Stimulated activated CD8-positive, alpha-beta memory T cell treated with anti-CD3 and anti-CD28 coated beads, Interleukin-4, amount 100 ng/mL, for 1 hour (primary cell): ENCODE measurements at places on chromosomes 3 and 15.

DNA sequence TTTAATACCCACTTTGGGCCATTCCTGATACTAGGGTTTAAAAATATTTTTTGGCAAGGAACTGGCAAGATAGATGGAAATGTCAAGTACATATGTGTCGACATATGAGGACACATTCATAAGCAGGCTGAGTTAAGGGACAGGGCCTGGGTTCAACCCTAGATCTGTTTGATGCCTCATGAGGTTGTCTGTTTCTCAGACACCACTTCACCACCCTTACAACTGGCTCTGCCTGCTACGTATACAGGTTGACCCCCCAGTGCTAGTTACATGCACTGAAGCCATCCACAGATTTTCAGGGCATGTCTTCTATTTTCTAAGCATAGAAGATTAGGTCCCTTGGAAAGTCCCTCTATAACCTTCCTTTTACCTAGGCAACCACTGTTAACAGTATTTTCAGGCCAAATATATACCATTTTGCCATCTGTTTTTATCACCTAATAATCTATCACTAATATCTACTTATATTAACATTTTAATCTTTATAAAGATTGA, 296.7 kb downstream of the PLCL2 start:
- no peak for DNase-seq

- no peak for DNase-seq
Measured at GRCh38 chr3:113844622-113845222, 6.1 kb downstream of the GRAMD1C start.

DNA sequence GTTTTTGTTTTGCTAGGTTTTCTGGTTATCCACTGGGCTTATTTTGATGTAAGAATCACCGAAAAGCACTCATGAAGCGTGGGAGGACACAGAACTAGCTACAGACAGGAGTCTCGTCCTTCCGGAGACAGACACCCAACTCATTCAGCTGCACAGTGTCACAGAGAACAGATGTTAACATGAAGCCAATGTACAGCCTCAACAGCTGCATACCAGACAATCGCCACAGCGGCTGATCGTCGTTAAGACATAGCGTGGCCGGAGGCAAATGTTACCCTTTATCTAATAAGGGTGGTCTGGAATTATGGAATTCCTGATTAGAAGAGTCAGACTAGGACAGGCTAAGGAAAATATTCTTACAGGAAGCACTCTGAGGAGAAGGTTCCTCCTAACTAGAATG, 1.1 kb upstream of the PYGO1 start:
- no peak for DNase-seq

DNA sequence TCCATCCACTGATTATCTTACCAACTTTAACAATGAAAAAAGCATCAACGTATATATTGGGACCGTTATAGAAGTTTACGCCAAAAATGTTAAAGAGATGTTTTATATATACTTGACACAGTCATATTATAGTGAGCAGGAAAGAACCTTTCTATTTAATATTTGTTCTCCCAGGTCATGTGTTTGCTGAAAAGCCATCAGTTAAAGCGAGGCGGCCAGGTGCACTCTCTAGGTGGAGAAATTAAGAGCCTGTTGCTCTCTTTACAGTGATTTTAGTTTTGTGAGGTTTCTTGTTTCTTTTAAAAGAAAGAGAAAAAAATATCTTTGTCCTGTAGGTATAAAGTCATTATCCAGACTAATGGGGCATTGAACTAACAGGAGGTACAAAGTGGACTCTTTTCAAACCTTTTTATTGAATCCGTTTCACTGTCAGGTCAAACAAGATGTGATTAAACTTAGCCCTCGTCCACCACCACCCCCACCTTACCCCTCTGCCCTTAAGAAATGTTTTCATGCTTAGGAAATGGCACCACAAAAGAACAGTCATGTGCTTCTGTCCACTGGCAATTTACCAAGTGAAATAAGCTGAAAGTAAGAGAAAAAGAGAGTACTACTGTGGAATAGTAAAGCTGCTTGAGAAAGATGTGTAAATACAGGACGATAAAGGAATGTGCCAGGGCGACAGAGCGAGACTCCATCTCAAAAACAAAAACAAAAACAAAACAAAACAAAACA, 279.9 kb downstream of the PTPRG start:
- DNase-seq = no peak

DNA sequence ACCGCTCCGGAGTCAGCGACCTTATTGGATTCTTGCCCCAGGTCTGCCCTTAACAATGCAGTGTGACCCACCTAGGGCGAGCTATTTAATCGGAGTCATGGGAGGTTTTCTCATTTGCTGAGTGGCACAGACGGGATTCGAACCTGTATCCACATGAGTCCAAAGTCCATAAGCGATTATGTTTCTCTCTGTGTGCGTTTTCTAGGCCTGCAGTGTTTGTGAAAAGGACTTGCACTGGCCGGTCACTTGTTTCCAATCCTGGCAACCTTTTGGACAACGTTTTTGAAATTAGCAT, 691 bp upstream of the HDGFL3 start:
- DNase-seq = no peak

GRCh38 chr15:98720031-98720430, 71.7 kb downstream of the IGF1R start:
- no peak for DNase-seq

GRCh38 chr15:69979783-69980182, 117.9 kb downstream of the TLE3 start:
- no peak for DNase-seq

- no peak for DNase-seq
Measured at GRCh38 chr3:190252080-190252479, 70.2 kb downstream of the CLDN1 start.

- DNase-seq = no peak
Measured at GRCh38 chr3:193194371-193194770, 46.7 kb upstream of the PLAAT1 start.

GRCh38 chr3:130973406-130973805, 53.2 kb downstream of the ASTE1 start:
- DNase-seq = no peak

GRCh38 chr15:88574655-88575054, 28.2 kb upstream of the DET1 start:
- DNase-seq = no peak

DNA sequence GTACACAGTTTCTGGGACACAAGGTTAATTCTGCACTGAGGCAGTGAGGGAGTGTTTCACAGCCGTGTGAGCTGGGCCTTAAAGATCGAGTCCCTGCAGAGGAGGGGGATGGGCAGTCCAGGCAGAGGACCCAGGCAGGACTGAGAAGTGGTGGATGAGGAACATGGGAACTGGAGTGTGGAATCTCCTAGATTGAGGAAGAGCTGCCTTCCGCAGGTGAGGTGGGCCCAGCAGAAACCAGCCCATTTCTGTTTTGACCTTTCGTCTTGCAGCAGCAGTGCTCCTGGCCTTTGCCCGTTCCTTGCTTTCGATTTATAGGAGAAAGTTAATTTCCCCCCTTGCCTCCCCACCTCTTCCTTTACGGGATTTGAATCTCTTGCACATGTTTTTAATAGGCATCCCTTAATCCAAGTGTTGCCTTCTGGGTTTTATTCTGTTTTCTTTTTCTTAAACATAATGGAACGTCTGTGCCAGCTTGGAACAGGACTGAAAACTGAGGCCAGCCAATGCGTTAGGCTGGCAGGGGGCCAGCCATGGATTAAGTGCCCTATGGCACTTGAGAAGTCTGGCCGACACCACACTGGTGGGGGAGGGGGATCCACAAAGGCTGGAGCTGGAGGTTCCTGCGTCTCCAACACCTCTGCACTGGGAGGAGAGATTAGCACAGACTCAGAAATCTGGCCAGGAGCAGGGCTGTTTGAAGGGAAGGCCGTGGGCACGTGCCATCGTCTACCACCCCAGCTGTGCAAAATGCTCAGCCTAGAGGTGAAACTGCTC, 78.1 kb downstream of the AAGAB start:
- DNase-seq = no peak

GRCh38 chr3:113496924-113497323, 18.0 kb downstream of the SPICE1 start:
- DNase-seq = no peak

DNA sequence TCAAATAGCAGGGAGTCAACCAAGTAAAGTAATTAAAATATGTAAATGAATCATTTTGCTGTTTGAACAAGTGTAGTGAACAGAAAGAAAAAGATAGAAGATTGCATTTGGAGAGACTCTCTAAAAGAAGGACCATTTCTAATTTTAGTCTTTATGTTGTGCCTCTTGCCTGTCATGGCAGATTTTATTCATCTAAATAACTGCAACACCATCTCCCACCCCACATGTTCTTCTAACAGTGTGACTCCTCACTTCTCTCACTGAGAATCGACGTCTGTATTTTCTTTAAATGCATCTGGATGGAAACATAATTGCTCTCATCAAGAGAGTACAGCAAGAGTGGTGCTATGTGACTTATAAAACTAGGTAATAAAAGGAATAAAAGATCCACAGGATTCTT, 439.9 kb upstream of the GBE1 start:
- DNase-seq = no peak

DNA sequence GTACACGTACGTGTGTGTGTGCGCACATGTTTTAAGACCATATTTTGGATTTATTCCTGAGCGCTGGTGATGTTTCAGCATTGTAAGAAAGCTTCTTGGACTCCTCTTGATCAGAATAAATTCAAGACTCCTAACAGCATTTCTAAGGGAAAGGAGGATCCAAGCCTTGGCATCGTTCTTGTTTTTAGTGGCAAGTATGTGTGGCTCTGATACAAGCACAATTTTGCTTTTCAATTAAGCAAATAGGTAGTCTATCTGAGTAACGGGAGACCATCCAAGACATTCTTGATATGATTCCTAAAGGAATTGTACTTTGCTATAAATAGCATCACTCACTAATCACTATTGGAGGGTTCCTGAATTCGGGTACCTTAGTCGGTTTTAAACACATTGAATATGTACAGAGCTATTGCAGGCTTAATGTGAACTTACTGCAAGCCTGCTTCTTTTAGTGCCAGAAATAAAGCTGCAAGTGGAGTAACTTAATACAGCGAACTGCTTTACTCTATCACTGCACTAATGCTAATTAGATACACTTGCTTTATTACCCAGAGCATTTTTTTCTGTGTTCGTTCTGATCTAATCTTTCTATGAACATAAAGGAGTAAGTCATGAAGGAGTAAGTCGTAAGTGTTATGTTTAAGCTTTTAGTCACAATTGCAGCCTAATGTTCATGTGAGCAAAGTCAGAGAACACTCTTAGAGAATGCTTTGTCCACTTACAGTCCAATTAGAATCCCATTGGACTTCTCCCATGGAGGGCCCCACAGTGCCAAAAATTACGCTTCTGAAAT, 186.3 kb downstream of the MCTP2 start:
- no peak for DNase-seq

GRCh38 chr3:32093204-32093603, 13.2 kb upstream of the GPD1L start:
- no peak for DNase-seq

- DNase-seq = no peak
Measured at GRCh38 chr15:64851503-64851840, 9.8 kb downstream of the PLEKHO2 start.

DNA sequence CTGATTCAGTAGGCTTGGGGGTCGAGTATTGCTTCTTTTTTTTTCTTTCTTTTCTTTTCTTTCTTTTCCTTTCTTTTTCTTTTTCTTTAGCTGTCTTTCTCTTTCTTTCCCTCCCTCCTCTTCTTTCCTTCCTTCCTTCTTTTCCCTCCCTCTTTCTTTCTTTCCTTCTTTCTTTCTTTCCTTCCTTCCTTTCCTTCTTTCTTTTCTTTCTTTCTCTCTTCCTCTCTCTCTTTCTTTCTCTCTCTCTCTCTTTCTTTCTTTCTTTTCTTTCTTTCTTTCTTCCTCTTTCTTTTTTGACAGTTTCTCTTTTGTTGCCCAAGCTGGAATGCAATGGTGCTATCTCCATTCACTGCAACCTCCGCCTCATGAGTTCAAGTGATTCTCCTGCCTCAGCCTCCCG, 36.0 kb downstream of the TM4SF4 start:
- DNase-seq = no peak

GRCh38 chr15:74790080-74790916, 8.4 kb downstream of the CSK start:
- DNase-seq = no peak

- no peak for DNase-seq
Measured at GRCh38 chr3:43906849-43907507, 216.2 kb downstream of the ABHD5 start.

- no peak for DNase-seq
Measured at GRCh38 chr3:98731720-98732285, 31.3 kb upstream of the ST3GAL6 start.

- DNase-seq = no peak
Measured at GRCh38 chr3:119456469-119456868, 6.9 kb downstream of the TMEM39A start.

GRCh38 chr3:108546247-108546646, 35.9 kb upstream of the MYH15 start:
- no peak for DNase-seq

DNA sequence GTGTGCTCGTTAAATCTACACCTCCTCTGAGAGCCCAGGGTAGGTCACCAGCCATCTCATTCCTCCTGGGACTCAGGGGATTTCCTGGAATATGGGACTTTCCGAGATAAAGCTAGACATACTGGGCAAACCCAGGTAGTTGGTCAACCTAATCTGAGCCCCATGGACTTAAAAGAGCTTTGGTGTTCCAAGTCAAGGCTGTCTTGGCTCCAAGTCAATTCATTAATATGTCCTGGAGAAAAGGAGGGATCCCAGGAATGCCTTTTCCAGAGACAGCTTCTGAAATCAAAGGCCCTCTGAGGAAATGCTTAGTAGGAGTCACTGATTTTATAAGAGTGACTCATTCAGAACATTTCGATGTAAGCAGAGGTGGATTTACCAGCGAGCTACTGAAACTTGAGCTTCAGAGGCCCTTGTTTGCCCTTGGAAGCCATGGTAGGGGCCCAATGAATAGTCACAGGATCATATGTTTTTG, 137.3 kb upstream of the UBE2E1 start:
- no peak for DNase-seq

DNA sequence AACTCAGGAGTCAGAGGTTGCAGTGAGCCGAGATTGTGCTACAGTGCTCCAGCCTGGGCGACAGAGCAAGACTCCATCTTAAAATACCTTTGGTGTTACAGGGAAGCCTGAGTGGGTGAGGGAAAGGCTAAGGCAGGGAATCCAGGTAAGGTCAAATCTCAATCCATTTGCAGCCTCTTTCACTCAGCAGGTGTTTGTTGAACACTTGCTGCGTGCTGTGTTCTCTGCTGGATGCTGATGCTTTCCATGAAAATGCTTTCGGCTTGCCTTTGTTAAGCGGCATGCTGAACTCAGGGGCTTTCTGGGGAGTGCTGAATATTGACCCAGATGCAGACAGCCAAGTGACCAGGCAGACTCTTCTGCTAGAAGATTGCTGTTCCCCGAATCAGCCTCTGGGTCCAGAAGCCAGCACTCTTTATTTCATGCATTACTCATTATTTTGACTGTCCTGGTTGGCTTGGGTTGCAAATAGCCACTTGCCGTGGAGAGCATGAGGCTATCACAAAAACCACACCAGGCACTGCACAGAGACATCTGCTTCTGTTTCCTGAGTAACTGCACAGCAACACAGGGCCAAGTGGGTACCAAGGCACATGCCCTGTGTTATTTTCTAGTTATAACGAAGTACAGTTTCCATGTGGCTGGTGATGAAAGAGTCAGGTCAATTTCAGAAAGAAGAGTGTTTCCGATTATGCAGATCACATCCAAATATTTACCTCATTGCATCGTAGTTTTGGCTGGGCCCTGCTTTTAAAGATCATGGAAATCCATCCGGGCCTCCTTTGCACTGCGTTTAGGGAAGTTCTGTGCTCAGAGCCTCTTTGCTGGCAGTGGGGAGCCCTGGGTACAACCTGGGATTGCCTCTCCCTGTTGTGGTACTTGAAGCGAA, 88.6 kb downstream of the THSD4 start:
- DNase-seq = no peak

GRCh38 chr3:58009026-58009748, 965 bp downstream of the FLNB start:
- DNase-seq = no peak

- no peak for DNase-seq
Measured at GRCh38 chr15:80950291-80951078, 39.1 kb downstream of the MESD start.
